ENCODE measurements at places on chromosomes 1 and 21.
A peak's percentile ranks its signal among the peaks of the same experiment; 100 is the strongest.

DNA sequence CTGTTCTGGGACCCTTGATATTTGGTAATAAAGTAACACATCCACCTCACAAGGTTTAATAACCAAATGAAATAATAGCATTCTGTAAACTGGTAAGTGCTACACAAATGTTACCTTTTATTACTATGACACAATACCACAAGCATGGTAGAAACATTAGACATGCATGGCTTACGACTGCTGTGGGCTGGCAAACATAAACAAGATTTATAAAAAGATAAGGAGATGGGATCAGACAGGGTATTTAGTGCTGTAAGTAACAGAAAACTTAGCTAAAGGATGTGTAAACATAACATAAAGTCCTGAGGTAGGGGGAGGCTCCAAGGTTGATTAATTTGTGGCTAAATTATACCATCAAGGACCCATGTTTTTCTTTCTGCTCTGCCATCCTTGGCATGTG is 212.6 kb downstream of the BARHL2 start:
- no peak for DNase-seq

DNA sequence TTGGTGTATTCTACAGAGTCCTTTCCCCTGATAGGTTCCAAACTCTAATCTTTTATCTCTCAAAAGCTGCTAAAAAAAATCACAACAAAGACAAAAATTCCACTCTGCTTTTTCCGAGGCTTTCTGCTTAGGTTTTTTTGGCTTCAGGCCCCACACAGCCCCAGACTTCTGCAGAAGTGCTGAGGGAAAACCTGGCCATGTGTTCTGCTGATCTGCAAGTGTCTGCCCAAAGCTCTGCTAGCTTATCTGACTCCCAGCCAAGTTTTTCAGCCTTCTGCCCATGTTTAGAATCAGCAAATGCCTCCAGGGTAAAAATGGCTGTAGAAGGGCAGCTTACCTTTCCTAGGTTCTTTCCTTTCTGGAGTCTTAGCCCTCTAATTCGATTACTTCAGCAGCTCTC is 28.4 kb downstream of the DISP3 start:
- DNase-seq: peak; percentile 44

DNA sequence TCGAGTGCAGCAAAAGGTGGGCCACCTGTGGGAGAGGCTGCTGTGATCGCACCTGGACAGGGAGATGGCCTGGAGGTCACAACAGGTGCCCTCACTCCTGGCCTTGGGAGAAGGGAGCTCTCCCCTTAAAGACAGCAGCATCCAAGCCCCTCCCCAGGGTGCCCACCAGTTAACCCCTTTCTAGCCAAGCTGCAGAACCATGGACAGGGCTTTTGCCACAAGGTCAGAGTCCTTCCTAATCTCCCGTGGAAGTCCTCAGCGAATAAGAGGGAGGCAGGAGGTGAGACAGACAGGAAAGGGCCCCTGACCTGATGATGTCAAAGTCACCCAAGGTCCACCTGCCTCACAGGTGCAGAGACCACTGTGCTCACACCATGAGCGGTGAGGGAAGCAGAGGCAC is 1.7 kb downstream of the CNTN2 start:
- no peak for DNase-seq

DNA sequence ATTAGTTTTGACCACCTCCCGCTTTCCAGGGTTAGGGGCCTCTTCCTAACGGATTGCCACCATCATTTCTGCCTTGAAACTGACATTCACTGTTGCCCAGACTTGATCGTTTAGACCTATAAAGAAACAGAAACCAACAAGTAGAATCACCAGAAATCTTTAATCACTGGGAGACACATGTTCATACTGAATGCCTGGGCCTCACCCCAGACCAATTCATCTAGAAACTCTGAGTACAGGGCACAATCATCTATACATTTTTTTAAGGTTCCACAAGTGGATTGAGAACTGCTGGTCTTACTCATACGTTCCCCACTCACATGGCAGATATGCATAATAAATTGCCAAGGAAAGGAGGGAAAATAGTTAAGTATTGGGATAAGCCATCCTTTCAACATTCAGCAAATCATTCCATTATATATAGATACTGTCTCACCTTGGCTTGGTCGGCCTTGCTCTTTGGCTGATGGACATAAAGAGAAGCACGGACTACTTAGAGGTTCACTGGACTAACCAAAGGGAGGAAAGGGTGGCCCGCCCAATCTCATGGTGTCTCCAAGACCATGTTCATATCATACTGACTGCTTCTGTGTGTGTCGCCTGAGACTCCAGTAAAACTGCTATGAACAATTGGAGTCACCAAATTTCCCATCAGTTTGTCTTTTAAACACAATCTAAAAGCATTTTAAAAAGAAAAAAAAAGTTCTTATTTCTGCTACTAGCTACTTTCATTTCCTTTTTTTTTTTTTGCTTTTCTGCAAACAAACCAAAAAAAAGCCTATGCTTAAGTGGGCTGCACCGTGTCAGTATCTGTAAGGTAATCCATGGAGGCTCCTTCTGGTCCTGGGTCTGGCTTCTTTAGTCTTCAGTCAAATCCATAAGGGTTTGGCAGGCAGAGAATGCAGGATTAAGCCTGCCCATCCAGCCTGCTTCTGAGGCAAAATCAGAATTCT is 9.4 kb upstream of the TARBP1 start:
- no peak for DNase-seq

DNA sequence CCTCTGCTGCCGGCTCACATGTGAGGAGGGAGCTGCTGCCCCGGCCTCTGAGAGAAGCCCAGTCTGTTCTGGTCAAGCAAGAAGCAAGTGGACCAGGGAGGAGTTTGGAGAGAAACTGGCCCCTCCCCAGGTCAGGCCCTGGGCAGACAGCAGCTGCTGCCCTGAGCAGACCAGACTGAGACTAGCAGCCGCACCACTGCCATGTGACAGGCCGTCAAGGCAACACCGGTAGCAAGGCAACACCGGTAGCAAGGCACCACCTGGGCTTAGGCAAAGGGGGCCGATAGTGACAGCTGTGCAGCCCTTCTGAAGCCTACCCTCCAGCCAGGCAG is 50.3 kb downstream of the ARHGEF16 start:
- DNase-seq: no peak

DNA sequence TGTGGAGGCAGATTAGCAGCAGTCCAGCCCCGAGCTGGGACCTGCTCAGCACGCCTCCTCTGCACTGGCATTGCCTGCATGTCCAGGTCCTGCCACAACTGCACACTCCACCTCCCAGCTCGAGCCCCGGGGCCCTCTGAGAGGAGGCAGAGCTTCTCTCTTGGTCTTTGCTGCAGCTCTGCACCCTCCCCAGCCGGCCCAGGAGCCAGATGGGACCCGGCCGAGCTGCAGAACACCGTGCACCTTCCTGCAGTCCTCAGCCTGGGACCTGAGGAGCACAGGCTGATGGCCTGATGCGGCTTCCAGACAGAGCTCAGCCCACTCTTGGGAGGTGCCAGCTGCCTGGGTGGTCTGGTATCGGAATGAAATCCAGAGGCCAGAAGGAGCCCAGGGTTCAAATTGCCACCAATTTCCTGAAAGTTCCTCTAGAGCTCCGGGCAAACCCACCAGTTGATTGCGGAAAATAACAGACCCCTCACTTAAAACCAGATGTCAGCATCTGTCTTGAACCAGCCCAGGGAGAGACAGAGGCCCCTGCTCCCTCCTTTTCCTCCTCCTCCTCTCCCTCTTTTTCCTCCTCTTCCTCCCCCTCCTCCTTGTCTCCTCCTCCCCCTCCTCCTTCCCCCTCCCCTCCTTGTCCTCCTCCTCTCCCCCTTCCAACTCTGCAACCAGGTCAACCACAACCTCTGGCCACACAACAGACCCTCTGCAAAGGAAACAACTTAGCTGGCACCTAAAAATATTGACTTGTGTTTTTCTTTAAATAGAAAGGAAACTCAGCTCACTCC is 10.6 kb upstream of the SPSB1 start:
- no peak for DNase-seq

DNA sequence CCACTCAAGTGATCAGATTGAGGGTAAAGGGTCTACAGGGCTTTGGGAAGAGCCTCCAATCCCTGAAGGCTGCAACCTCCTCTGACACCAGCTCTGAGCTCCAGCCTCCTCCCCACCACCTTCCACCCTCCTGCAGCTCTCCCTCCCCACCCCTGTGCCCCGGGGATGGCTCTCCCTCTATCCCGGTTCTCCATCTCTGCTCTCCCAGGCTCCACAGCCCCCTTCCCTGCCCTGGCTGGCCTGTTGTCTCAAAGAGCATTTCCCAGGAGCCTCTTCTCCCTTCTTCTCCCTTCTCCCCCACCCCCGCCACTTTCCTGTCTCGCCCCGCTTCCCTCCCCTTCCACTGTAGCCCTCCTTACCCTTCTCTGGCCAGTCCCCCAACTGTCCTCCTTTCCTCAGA is 1.1 kb downstream of the PLEKHA6 start:
- DNase-seq: no peak

DNA sequence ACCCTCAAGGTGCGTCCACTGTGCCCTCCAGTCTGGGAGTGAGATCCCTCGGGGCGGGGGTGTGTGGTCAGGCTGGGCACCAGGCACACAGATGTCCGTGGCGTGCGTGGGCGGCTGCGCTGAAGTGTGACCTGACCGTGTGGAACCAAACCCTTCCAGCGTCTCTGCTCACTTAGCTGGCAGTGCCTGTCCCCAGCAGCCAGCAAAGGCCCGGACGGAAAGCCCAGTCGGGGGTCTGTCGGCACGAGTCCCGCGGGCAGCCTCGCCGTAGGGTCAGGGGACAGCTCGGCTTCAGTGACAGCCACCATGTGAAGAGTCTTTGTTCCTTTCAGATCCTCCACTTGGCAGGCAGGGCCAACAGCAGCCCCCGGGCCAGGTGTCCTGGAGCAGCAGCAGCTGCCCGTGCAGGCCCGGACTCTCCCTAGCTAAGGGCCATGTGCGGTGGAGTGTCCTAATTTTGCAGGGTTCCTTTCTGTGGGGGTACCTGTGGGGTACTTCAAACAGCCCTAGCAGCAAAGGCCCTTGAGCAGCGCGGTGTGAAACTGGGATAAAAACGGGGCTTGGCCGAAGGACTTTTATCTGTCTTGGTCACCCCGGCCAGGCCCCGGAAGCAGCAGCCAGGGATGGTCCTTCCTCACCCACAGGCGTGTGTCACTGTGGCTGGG is 11.6 kb downstream of the TTLL10 start:
- DNase-seq: peak; percentile 0

GRCh38 chr21:46168659-46169386 is 13.4 kb upstream of the FTCD start:
- no peak for DNase-seq

- peak; percentile 32 for DNase-seq
Measured at GRCh38 chr1:67211589-67212563, 45.6 kb downstream of the IL23R start.

GRCh38 chr1:67634396-67634935 is 50.5 kb upstream of the GADD45A start:
- no peak for DNase-seq

DNA sequence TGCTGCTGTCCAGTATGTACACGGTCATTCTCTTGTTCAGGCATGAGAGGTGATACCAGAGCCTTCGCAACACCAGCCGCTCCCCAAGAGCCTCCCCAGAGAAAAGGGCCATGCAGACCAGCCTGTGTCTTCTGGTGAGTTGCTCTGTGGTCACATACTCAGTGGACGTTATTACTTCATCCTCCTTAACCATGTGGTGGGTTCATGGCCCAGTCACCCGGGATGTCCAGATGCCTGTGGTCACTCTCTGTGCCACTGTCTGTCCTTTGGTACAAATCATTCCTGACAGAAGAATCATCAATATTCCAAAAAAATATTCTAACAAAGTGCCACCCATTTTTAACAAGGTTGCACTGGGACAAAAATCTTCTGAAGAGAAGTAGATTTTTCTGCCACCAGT is 8.8 kb upstream of the ZNF124 start:
- DNase-seq: no peak

GRCh38 chr1:109886827-109887226 is 23.8 kb upstream of the CSF1 start:
- no peak for DNase-seq

- no peak for DNase-seq
Measured at GRCh38 chr1:222285526-222285925, 262.4 kb downstream of the HHIPL2 start.

DNA sequence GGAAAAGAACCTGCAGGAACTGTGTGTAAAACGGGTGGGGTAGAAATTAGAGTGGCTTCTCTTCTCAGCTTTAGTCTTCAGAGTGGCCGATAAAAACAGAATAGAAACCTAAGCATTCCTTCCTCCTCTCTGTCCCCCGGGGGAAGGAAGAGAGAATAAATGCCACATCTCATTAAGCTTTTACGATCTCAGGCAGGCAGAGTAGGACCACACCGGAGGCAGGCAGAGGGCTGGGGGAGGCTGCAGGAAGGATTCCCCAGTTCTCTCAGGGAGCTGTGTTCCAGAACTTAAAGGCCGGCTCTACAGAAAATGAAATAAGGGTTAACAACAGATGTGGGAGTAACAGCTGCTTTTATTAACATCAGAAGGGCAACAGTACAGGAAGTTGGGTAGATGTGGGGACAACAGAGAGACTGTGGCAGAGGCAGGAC is 24.5 kb upstream of the MEF2D start:
- no peak for DNase-seq

DNA sequence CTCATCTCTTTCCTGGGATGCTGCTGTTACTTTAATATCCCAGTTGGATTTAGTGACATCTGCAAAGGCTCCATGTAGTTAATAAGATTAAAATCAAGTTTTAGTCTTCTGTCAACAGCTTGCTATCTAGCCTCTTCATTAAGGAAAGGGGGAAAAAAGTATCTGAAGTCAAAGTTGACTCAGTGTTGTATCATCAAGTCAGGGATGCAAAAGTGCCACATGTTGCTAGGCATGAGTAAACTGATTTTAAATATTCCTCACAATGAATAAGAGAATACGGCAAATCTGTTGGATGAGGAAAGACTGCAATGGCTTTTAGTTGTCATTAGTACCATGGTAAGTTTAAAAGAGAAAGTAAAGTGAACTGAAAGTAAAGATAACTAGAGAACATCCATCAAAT is 383.2 kb upstream of the ZRANB2 start:
- no peak for DNase-seq

DNA sequence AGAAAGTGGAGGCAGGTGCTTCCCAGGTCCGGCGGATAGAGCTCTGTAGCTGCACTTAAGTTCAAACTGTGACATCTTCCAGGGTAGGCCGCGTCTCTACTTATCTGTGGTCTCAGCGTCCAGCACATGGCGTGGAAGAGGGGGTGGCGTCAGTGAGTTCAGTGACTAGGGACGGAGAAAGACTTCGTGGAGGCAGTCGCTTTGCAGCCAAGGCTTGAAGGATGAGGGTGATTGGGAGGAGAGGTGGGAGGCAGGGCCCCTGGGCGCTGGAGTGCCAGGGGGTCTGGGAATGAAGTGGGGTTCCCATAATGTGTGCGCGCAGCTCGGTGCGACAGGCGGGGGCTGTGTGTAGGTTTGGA is 444 bp upstream of the AGO1 start:
- DNase-seq: no peak

GRCh38 chr1:223330466-223330865 is 33.5 kb downstream of the SUSD4 start:
- DNase-seq: no peak

DNA sequence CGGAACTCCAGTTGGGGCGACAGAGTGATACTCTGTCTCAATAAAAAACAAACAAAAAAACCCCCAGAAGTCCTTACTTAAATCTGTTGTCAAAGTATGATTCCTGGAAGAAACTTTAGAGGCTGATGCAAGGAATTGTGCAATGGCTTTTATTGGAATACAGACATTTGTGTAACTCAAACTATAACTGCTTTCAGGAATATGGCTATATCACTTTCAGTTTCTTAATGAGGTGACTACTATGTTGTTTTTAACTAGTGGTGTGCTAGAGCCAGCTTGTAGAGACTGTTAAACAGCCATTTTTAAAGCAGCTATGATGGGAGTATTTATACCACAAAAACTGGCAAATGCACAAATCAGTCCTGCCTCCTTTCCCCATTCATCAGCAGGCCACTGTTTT is 22.7 kb upstream of the DNAJC28 start:
- no peak for DNase-seq

GRCh38 chr1:36222481-36223380 is 1.5 kb upstream of the THRAP3 start:
- no peak for DNase-seq

Data from hippocampal formation (tissue), 2 donors.